Stimulated activated naive CD4-positive, alpha-beta T cell (primary cell): ENCODE measurements at places on chromosomes 2 and 18.

GRCh38 chr2:72300147-72300684 is 152.6 kb upstream of the CYP26B1 start:
- no peak for DNase-seq

- no peak for DNase-seq
Observed at GRCh38 chr18:4208366-4208765, 246.7 kb downstream of the DLGAP1 start.

- DNase-seq = no peak
Observed at GRCh38 chr2:170929686-170930050, 615 bp downstream of the GORASP2 start.

DNA sequence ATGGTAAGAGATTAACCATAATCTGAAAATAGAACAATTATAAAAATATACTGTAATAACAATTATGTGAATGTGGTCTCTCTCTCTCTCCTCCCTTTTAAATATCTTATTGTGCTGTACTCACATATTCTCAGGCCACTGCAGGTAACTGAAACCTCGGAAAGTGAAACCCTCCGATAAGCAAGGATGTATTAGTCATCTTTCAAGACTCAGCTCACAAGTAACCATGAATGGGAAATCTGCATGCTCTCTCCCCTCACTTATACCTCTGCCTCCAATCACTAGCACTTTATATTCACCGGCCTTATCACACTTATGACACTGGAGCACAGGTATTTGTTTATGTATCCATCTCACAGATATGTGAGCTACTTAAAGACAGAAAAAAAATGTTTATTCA is 139.7 kb downstream of the LRP2 start:
- DNase-seq = no peak

- no peak for DNase-seq
Observed at GRCh38 chr2:112673008-112673407, 27.3 kb downstream of the SLC20A1 start.

DNA sequence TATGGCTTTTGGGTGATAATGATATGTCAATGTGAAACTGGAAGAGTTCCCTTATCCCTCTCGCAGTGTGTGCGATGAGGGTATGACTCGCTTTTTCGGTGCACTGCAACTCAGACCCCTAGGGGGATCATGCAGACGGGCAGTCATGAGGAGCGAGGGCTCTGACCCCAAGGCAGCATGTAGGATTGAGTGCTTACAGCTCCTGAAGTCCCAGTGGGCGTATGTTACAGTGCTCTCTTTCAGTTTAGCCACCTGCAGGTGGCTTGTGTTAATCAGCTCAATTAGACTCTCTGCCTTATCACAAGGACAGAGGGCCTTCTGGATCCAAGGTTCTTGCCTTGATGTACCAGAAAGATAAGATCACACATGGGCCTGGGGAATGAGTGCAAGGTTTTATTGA is 1269.9 kb upstream of the GYPC start:
- DNase-seq = no peak

- no peak for DNase-seq
Observed at GRCh38 chr2:23681356-23682140, 245.4 kb downstream of the ATAD2B start.

- no peak for DNase-seq
Observed at GRCh38 chr2:119491776-119492525, 32.3 kb downstream of the SCTR start.

DNA sequence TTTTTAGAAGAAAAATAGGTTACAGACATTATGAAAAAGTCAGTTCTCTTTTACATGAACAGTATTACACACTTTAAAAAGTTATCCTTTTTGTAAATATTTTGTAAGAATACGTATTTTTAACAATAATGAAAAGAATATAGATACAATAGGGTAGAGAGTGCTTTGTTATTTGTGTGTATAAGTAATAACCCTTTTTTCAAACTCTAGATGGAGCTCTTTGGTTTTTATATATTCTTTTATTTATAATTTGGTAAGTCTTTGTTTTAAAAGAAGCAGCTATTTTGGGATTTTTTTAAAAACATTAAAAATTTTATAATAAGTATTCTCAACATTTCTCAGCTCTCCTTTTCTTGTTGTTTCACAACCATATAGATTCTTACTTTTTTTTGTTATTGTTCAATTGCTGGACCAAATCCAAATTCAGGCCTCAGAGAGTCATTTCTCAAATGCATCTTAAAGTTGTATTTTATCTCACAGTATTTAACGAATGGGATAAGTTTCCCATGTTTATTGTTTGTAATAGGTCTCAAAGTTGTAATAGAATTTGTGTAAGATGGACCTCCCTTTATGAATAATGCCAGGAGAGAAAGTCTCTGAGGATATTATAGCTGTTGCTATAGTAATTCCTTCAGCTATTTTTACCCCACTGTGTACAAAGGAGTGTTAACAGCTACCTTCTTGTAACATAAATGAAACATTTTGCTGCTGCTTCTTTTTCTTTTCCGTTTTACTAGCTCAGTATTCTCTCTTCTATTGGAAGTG is 46.4 kb downstream of the ACYP2 start:
- no peak for DNase-seq

GRCh38 chr2:20065885-20066602 is 14.6 kb upstream of the LAPTM4A start:
- DNase-seq = peak; percentile 4

- DNase-seq = no peak
Observed at GRCh38 chr2:42424033-42424432, 63.0 kb upstream of the COX7A2L start.

- no peak for DNase-seq
Observed at GRCh38 chr2:18299423-18300212, 260.8 kb downstream of the RDH14 start.

DNA sequence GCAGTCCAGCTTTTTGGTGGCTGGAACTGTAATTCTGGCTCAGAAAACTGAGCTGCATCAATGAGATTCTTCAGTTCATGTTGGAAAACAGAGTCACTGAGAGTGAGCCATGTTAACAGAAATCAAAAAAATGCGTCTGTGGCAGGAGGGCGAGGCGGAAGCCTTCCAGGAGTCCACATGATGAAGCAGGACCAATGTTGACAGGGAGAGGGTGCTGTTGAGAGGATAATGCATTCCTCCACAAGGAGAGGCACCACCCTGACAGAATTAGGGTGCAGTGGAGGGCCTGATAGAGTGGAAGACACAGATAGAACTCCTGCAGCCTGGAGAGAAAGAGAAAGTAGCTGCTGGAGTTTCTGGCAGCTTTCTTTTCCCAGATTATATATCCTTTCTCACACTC is 111.5 kb downstream of the MGAT5 start:
- no peak for DNase-seq

DNA sequence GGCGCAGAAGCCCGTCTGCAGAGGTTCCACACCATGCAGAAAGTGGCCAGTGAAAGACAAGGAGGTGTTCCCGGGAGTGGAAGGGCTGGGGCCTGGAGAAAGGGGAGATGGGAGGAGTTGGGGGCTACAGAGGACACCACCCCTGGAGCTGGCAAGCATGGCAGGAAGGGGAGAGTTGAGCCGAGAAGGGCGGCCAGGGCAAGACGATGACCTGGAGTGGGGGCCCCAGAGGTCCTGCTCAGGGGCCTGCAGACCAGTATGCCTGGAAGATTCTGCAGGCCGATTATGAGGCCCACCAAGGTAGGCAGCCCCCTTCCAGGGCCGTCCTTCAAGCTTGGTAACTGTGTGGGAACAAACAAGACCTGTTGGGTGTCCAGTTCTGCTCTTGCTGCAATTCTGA is 33.1 kb downstream of the RBFA start:
- no peak for DNase-seq

DNA sequence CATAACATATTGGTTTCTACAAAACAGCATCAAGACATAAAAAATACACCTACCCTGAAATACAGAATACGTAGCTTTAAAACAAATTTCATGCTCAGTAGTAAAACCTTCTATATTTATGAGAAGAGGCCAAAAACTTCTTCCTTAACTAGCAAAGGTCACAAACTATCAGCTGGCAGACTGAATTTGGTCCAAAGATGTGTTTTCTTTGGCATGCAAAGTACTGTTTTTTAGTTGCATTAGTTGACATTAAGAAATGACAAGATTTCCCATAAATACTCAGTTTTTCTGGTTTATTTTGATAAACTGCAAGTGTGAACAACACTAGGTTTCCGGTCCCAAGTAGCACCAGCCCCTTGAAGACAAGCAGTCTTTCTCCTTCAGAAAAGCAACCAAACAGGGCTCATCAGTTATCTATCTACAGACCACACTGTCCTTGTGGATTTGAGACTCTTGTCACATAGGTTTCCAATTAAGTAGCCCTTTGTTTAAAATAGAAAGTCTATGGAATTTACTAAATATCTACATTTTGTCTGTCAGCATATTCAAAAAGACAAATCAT is 35.6 kb downstream of the SLC25A12 start:
- no peak for DNase-seq

DNA sequence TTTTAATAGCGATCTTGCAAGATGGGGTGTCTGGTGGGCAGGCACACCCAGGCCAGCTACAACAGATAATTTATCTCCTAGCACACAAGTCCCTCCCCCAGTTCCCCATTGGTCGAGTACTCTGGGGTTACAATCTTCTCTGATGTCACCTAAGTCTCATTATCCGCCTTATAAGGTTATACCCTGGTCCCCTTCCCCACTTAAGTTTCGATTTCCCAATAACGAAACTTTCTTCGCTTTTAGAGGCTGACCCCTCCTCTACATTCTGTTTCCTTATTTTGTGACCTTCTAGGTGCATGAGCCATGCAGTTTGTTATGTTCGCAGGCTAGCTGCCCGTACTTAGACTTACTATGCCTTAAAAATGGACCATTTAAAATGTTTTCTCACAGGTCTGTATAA is 180.1 kb downstream of the CAPN13 start:
- no peak for DNase-seq

DNA sequence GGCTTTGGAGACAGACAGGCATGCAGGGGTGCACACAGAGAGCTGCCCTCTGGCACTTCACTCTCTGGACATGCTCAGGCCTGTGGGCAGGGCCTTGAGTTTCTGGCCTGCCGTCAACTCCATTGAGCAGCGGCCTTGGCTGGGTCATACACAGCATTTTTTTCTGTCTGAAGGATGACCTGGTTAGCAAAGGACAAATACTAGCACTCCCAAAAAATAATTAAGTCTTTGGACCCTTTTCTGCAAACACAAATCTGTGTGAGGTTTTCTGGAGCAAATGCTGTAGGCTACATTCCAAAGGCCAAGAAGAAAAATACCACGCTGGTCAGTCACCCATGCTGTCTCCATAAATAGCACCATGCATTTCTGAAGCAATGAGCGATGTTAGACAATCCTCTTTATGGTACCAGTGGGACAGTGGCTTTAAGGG is 124.7 kb upstream of the CTAGE1 start:
- DNase-seq = no peak

- DNase-seq = no peak
Observed at GRCh38 chr2:14826518-14826917, 194.0 kb downstream of the LRATD1 start.

DNA sequence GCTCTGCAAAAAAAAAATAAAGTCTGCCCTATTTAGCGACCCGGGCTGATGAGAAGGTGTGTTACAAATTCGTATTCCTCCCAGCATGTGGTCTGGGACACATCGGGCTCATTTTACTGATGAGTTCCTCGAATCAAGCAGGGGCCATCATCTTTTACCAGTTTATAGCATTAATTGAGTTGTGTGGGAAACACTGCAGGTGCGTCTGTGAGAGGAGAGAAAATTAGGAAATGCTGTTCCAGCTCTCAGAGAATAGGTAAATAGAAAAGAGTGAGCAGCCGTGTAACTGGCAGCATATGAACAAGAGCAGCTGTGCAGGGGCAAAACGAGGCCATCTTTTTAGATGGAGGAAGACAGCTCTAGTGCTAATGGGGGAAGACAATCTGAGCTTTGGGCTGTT is 216.7 kb downstream of the SETBP1 start:
- no peak for DNase-seq

DNA sequence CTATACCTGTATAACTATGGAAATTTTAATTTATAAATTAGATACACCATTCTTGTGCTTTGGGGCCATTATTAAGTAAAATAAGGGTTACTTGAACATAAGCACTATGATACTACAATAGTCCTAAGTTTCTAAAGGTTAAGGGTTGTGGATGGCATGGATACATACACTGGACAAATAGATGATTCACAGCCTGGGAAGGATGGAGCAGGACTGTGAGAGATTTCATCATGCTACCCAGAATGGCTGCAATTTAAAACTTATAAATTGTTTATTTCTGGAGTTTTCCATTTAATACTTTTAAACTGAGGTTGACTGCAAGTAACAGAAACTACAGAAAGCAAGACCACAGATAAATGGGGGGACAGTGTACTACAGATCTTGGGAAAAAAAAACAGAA is 295.8 kb upstream of the ZNF804A start:
- DNase-seq = no peak

DNA sequence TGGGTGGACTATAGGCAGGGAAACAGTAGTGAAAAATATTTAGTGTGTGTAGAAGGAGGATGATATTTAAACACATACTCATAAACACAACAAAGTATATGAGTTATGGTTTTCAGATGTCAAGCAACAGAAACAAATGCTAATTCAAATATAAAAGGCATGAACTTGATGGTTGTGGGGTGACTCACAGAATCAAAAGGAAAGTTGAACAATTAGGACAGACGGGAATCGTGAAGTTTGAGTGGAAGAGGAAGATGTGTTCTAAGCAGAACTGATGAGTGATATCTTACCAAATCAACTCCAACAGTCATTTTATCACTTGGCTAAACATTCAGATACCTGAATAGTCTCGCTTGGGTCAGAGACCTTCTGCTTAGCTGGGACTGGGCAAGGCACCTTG is 53.6 kb upstream of the ITGA6 start:
- no peak for DNase-seq

DNA sequence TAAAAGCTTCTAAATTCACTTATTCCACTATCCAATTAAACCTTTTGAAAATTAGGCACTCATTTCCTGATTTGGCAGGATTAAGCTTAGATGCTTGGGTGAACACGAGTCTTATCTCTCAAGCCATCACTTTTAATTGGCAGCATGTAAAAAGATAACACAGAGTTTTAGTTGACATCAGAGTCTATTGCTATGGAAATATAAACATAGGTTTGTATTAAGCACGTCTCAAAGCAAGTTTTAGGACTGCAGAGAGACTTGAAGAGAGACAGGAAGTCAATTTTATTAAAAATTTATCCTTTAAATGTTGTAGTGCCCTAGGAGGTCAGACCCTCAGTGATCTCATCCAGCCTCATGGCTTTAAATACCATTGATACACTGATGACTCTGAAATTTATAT is 5.6 kb downstream of the RBKS start:
- DNase-seq = no peak

GRCh38 chr2:158718851-158719250 is 76.3 kb upstream of the DAPL1 start:
- no peak for DNase-seq

DNA sequence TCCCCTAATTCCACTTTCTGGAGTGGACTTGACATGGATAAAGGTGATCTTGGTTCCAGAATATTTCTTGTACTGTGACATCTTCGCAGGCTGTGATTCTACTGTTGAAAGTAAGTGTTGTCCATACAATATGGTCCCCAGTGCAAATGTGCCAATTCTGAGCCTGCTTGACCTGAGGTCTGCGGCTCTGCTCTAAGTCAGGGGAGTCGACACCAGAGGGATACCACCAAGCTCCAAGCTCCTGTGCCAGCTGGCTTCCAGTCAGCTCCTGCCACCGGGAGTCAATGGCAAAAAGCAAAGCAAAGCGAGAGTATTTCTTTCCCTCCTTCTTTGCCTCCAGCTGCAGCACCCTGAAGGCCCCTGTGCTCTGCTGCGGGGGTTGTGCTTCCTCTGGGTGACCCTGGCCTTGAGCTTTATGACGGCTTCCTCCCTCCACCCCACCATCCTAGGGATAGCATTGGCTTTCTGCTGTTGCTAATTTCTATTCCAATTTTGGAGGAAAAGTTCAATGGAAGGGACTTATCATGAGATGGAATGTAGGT is 50.4 kb downstream of the SLC35F5 start:
- no peak for DNase-seq
